ENCODE measurements at places on chromosomes 6 and 20.

DNA sequence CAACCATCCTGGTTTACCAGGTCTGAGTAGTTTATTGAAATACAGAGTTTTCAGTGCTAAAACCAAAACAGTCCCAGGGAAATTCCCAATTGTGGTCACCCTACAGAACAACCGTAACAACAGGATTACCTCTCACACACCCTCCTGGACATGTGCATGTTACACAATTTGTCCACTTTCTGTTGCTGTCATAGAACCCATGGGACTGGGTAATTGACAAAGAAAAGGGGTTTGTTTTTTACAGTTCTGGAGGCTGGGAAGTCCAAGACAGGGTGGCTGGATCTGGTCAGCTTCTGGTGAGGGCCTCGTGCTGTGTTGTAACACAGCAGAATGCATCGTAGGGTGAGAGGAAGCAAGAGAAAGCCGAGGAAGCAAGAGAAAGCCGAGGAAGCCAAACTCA is 9.1 kb upstream of the ADA start:
- DNase-seq, result no peak

GRCh38 chr20:46169245-46170171 is 51.4 kb downstream of the CD40 start:
- DNase-seq, result no peak

- DNase-seq, result no peak
These were observed 60.9 kb upstream of the SMIM8 start for GRCh38 chr6:87261534-87261933.

DNA sequence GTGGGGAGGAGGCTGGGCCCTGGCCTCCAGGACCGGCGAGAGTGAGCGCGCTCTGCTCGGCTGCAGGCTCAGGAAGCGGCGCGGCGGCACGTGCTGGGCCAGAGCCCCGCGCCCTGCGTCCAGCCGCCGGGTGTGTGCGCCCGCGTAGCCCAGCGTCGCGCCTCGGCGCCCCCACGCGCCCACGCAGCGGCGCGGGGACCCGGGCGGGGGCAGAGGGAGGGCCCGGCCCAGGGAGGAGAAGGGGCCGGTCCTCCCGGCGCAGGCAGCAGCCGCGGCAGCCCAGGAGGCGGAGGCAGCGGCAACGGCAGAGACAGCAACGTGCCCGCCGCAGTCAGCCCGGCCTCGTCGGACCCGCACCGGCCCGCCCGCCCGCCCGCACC is at the start of gene EYA2:
Gene EYA2, plus strand, starts transcription at position 265 of the 380 bp plus-strand sequence. CDS start 95,168 bp downstream, outside the sequence.
- no peak for DNase-seq

- no peak for DNase-seq
These were observed 70.5 kb upstream of the FKBP1C start for GRCh38 chr6:63140692-63141318.

DNA sequence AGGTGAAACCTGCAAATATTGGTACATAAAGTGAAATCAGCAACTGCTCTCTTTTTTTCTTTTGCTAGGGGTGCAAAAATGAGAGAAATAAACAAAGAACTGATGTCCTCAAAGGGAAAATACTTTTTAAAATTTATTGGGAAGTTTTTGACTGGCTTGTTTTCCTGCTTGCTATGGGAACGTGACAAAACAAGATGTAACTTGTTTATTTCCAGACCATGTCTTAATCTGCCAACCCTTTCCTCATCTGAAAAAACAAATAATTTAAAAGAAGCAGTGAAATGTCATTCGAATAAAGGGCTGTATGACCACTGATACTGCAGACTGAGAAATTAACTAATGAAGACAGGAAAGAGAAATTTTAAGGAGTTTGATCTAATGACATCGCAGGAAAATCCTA is 221.9 kb downstream of the CBLN4 start:
- no peak for DNase-seq

DNA sequence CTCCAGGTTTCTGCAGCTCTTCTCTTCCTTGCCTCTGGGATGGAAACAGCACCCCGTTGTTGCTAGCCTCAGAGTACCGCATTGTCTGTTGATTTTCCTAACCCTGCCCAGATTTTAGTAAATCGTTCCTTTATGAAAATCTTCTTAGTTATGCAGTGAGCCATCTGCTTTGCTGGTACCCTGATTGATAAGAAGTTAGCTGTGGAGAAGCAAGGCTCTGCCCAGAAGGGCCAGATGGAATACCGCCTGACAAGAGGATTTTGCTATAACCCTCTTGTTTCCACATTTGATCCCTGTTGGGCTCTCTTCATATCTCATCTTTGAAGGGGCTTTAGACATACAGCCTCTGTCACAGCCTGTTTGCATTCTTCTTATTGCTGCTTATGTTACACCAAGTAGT is 229.0 kb downstream of the CDKAL1 start:
- no peak for DNase-seq

DNA sequence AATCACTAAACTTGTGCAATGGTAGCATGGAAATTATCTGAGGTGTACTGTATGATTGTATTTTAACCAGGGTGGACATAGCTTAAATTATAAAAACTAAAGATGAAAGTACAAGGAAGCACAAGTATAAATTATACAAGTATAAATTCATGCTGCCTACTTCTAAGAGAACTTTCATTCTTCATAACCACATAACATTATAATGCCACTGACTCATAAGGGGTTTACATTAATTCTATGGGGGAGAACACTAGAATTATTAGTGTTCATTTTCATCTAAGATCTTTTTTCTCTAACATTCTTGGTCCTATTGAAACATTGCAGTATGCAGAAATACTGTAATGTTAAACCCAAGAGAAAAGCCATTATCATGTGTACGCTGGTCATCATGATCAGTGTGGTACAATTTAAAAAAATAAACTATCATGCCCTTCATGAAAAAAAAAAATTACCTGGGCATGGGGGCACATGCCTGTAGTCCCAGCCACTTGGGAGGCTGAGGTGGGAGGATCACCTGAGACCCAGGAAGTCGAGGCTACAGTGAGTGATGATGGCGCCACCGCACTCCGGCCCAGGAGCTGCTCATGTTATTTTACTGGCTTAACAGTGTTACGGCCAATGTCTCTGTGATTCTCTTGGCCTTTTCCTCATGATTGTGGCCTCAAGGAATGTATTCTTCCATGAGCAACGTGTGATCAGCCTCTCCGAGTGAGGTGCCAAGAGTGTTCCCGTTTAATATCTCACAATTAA is 25.9 kb upstream of the AHCY start:
- peak; percentile 45 for DNase-seq

DNA sequence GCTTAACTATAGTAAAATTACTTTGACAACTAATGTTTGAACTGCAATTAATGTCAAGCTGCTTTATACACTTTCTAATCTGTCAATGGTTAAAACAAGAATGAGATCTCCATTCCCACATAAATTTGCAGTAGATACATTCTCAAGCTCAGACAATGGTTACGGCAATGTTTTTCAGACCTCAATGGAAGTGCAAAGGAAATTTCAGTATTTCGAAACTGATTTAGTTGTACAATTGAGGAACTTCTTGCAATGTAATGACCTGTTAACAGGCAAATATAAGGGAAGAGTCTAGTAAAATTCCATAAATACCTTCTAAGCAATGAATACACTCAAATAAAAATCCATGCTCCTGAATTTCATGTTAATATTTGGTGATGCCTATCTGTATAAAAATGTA is 94.7 kb downstream of the ADTRP start:
- DNase-seq, result no peak

DNA sequence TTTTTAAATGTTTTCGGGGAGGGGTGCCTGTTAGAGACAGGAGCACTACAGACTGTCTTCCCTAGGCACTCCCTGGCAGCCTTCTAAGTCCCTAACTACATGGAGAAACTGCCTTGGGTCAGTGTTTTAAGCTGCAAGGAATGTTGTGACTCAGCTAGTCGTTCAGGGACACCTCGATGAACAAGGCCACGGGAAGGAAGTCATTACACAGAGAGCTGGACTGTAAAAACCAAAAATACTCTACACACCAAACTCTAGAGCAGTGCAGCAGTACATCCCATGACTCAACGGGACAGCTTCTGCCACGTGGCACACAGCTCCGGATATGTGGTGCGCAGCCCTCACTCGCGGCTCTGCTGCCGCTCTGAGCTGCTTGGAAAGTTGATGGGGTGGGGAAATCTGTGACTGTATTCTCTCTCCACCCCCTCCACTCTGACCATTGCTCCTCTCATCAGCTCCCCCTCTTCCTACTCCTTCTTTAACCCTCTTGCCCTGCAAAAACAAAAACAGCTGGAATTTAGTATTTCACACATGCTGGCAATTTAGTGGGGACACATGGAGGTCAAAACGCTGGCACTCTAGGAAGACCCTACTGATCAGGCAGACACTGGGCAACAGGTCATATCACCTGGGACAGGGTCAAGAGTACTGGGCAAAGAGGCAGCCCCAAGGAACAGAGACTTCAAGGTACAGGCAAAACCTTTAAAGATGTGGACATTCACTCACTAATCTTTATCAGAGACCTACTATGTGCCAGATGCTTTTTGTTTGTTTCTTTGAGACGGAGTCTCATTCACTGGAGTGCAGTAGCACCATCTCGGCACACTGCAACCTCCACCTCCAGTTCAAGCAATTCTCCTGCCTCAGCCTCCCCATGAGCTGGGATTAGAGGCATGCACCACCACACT is 10.9 kb upstream of the LPIN3 start:
- DNase-seq, result peak; percentile 98

GRCh38 chr6:148296771-148297170 is 45.9 kb upstream of the SASH1 start:
- DNase-seq, result peak; percentile 36

GRCh38 chr6:24004062-24004461 is 122.0 kb upstream of the NRSN1 start:
- peak; percentile 47 for DNase-seq

DNA sequence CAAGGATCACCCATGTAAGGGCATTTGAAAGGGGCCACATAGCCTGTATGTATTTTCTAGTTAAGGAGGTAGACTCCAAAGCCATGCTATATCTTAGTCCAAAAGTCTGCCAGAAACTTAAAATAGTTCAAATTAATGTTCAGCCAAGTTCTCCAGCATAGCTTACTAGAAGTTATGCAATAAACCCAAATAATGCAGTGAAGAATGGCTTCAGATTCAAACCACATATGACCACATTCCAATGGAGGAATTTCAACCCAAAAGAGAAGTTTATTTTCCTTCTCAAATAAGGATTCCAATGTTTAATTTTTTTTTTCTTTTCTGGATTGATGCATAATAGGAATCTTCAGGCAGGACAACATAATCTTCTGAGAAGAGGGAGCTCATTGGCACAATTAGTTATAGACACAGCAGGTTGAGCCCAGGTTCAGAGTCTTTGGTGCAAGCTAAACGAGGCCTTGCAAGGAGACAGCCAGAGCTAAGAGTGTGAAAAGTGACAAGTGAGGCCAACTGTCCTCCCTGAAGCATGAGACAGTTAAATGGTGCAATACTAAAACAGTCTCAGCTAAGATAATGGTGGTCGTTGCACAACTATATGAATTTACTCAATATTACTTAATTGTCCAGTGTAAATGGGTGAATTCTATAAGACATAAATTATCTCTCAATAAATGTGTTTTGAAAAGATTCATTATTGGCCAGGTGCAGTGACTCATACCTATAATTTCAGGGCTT is 598.8 kb upstream of the CDH4 start:
- peak; percentile 53 for DNase-seq

GRCh38 chr6:4581468-4582385 is 194.5 kb upstream of the CDYL start:
- DNase-seq, result peak; percentile 95

DNA sequence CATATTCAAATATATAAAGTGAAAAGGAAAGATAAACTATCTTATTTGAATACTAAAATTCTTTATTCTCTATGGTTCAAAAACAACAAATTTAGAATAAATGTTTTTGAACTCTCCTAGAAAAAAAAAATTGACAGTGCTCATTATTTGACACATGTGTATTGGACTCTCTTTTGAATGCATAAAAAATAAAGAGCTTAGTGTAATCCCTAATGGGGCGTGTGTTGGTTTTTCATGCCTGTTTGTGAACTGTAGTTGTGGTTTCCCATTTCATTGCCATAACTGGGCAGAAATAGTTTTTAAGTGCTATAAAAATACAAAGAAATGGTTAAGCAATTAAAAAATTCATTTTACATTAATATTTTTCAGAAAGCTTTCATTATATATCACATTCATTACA is 101.3 kb downstream of the REV3L start:
- DNase-seq, result no peak

DNA sequence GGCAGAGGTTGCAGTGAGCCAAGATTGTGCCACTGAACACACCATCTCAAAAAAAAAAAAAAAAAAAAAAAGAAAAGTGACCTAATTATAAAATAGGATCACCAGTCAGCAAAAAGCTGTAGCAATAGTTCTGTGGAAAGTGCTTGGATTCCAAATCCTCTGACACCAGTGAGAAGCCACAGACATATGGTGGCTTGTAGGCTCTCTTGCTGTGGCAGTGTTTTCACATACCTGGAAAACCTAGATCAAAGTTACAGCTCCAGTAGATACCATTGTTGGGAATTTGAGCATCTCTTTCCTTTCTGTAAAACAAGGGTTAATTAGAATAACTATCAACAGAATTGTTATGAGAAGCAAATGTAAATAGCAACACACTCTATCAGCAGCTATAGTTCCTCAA is 4.1 kb downstream of the CCDC170 start:
- no peak for DNase-seq
